Activated CD4-positive, alpha-beta T cell treated with anti-CD3 and anti-CD28 coated beads, Interleukin-2, Interleukin-4, amounts not matched to agents 100 ng/mL and 50 ng/mL, durations not matched to agents 16 hours and 8 hours (primary cell): ENCODE measurements at places on chromosomes 6 and 20.

DNA sequence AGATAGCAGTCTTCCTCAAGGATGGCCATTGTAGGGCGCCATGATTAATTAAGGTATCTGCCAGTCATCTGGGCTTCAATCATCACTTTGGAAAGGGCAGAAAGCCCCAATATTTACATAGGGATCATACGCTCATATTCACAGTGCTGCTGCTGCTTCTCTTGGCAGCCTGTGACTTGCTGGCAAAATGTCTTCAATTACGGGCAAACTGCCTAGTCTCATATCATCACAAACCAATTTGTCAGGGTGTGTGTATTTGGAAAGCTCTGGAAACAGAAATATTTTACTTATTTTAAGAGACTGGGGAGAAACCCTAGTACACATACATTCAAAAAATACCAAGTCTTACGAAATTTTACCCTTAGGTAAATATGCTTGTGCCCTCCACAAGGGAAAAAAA is 77.6 kb downstream of the SAMD5 start:
- DNase-seq = no peak

GRCh38 chr6:117911660-117912059 is 4.6 kb downstream of the SLC35F1 start:
- DNase-seq = no peak

DNA sequence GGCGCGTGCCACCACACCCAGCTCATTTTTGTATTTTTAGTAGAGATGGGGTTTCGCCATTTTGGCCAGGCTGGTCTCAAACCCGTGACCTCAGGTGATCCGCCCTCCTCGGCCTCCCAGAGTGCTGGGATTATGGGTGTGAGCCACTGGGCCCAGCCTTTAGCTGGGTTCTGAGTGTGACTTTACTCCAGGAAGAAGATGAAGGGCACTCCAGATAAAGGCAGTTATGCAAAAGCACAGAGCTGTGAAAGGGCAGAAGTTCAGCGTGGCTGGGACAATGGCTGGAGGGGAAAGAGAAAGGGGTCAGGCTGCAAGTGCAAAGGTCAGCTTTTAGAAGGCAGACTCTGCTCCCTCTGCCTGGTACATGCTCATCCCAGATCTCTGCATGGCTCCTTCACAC is 39.7 kb downstream of the MAP3K5 start:
- no peak for DNase-seq

GRCh38 chr20:49890471-49891361 is 24.6 kb downstream of the SPATA2 start:
- no peak for DNase-seq

DNA sequence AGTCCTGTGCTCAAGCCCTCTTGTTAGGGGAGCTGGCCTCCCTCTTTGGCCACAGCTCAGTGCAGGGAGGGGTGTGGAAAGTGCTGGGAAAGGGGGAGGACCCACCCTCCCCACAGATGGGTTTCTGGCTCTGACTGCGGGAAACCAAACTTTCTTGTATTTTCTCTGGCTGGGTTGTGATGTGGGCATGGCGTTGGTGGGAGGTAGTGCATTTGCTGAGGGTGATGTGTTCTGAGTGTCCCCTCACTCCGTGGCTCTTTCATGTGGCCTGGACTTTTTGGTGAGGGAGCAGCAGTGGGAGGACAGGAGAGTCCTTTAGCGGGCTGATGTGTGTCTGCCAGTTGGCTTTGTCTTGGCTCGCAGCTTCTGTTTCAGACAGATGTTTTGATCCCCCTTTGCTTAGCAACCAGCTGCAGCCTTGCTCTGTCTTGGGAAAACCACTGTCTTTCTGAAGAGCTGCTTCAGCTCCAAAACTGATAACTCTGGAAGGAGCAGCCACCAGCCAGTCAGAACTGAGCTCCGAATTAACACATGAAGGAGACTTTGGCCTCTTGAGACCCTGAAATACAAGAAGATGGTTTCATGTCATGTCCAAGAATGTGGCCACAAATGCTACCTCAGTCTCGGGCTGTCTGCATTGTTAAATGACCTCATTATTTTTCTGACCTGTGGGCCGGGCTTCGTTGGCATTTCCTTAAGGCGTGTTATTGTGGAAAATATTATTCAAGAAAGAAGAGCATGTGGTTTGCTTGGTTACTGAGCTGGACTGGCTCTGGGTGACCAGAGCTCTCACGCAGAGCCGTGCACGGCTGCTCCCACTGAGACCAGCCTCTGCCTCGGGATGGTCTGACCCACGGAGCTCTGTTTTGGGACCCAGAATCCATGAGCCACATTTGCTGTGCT is 21.5 kb downstream of the SYNJ2 start:
- DNase-seq = no peak

GRCh38 chr20:50101281-50101680 is 11.7 kb downstream of the UBE2V1 start:
- DNase-seq = no peak

DNA sequence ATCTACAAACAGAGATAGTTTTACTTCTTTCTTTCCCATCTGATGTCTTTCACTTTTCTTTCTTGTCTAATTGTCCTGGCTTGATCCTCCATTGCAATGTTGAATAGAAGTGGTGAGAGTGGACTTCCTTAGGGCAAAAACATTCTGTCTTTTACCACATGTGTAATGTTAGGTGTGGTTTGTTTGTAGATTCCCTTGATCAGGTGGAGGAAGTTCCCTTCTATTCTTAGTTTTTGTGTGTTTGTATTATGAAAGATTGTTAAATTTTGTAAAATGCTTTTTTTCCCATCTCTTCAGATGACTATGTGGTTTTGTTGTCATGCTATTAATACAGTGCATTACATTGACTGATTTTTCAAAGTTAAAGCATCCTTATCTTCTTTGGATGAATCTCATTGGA is 41.6 kb upstream of the DUSP22 start:
- no peak for DNase-seq

- no peak for DNase-seq
Measured at GRCh38 chr6:169342710-169343109, 89.1 kb upstream of the THBS2 start.

- peak; percentile 42 for DNase-seq
Measured at GRCh38 chr6:130183271-130184222, 39.2 kb downstream of the SAMD3 start.

- DNase-seq = no peak
Measured at GRCh38 chr20:59676851-59677182, 72.5 kb downstream of the PHACTR3 start.
